Uterus (tissue), 4 donors: ENCODE measurements at places on chromosomes 16 and 17. TPM values are rescaled to one million over a fixed set of nuclear protein-coding genes. Genes with fewer than 3 reads are reported as not detected.

- DNase-seq = no peak
- no peaks in the 10 kb centered on the region for H3K27me3 ChIP-seq
- H3K4me1 ChIP-seq = no peaks in the 10 kb centered on the region
- H3K27ac ChIP-seq = peak overlapping the region; percentile 60
Observed at GRCh38 chr16:8848939-8849391, 19.8 kb downstream of the CARHSP1 start.

GRCh38 chr16:88088161-88088581 is 136.9 kb downstream of the BANP start:
- no peaks in the 10 kb centered on the region for H3K36me3 ChIP-seq
- no peaks in the 10 kb centered on the region for H3K27me3 ChIP-seq
- H3K4me1 ChIP-seq = peaks cover 8% of the 10 kb centered on the region
- H3K4me3 ChIP-seq = no peak overlapping the region
- H3K27ac ChIP-seq = no peak overlapping the region
- peak; percentile 43 for DNase-seq

DNA sequence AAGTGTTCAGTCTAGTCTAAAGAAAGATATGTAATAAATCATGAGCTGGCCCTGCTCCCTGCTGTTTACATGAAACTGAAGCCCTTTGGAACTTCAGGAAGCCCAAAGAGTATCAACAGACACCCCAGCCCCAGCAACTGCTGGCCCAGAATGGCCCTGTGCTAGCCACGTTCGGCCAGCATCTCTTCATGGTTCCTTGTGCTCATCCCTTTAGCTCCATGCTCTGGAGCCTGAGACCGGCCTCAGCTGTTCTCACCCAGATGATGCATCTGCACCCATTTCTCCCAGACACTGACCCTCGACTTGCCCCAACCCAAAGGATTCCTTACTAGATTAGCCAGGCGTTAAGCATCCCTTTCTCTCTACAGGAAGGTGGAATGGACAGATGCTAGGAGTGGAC is 207.3 kb downstream of the HS3ST3B1 start:
- no peaks in the 10 kb centered on the region for H3K27me3 ChIP-seq
- H3K4me1 ChIP-seq = no peaks in the 10 kb centered on the region
- no peak overlapping the region for H3K4me3 ChIP-seq
- DNase-seq = no peak
- H3K36me3 ChIP-seq = no peaks in the 10 kb centered on the region

GRCh38 chr17:70107441-70107840 is 32.4 kb downstream of the KCNJ16 start:
- no peaks in the 10 kb centered on the region for H3K27me3 ChIP-seq
- no peak overlapping the region for H3K27ac ChIP-seq
- no peaks in the 10 kb centered on the region for H3K4me1 ChIP-seq
- H3K36me3 ChIP-seq = no peaks in the 10 kb centered on the region
- no peak for DNase-seq
- no peak overlapping the region for H3K4me3 ChIP-seq

GRCh38 chr16:58506241-58507194 is 6.6 kb downstream of the NDRG4 start:
- no peaks in the 10 kb centered on the region for H3K36me3 ChIP-seq
- H3K4me1 ChIP-seq = no peaks in the 10 kb centered on the region
- no peak for DNase-seq
- no peak overlapping the region for H3K4me3 ChIP-seq
- no peaks in the 10 kb centered on the region for H3K27me3 ChIP-seq

TRIM72 gene
- total RNA-seq = not detected

MRPL27 gene
- total RNA-seq = 72.1 TPM

KCNJ2 gene
- 0.51 TPM for total RNA-seq

ZNF778 gene
- 21.0 TPM for total RNA-seq
